Glutamatergic neuron (in vitro differentiated cells): ENCODE measurements at places on chromosomes 16 and 17. TPM values are rescaled to one million over a fixed set of nuclear protein-coding genes. Genes with fewer than 3 reads are reported as not detected.

Gene SYCE1L
- 12.8 TPM for total RNA-seq

Gene RPL26
- 941 TPM for total RNA-seq

Gene ITGAE
- total RNA-seq, result 19.2 TPM

- H3K27me3 ChIP-seq, result no peaks in the 10 kb centered on the region
- peaks cover 2% of the 10 kb centered on the region for H3K4me1 ChIP-seq
- H3K36me3 ChIP-seq, result peaks cover 5% of the 10 kb centered on the region
Measured at GRCh38 chr16:52066962-52067361, 480.0 kb downstream of the TOX3 start.

DNA sequence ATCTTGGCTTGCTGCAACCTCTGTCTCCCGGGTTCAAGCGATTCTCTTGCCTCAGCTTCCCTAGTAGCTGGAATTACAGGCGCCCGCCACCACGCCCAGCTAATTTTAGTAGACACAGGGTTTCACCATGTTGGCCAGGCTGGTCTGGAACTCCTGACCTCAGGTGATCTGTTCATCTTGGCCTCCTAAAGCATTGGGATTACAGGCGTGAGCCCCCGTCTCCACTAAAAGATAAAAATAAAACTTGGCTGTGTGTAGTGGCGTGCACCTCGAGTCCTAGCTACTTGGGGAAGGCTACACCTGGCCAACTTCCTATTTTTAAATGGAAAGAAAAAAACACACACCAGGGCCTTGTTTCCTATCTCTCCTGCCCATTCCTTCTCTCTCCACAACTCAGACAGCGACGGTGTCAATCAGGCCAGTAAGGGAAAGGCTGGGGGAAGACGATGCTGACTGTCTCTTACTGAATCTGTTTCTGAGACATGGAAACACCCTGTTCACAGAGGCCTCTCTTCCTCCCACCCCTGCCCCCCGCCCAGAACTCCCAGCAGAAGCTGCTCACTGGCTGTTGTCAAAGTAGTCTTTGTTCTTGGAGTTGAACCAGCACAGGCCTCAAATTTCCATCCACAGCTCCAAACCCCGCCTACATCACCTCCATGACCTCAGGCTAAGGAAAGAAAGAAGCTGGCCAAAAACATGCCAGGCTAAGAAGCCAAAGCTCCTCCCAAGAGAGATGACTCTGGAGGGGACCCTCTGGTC is 96.6 kb downstream of the NXN start:
- peaks cover 10% of the 10 kb centered on the region for H3K27me3 ChIP-seq
- H3K4me1 ChIP-seq, result peaks cover 40% of the 10 kb centered on the region
- no peak for DNase-seq
- peak overlapping the region; percentile 70 for H3K27ac ChIP-seq
- H3K4me3 ChIP-seq, result no peak overlapping the region
